ENCODE measurements at places on chromosomes 6 and 20. TPM values are rescaled to one million over a fixed set of nuclear protein-coding genes. Genes with fewer than 3 reads are reported as not detected.

DNA sequence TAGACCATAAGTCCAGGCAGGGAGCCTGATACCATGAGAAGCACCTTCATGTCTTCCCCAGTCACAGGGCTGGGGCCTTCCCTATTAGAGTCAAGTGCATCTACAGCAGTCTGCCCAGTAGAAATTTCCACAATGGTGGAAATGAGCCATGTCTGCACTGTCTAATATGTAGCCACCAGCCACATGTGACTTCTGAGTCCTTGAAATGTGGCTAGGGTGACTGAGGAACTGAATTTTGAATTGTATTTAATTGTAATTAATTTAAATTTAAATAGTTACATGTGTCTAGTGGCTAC is 300.2 kb downstream of the CLIC5 start:
- ATAC-seq = no peak

GRCh38 chr20:47220161-47220582 is 136.3 kb downstream of the ZMYND8 start:
- ATAC-seq = no peak

DNA sequence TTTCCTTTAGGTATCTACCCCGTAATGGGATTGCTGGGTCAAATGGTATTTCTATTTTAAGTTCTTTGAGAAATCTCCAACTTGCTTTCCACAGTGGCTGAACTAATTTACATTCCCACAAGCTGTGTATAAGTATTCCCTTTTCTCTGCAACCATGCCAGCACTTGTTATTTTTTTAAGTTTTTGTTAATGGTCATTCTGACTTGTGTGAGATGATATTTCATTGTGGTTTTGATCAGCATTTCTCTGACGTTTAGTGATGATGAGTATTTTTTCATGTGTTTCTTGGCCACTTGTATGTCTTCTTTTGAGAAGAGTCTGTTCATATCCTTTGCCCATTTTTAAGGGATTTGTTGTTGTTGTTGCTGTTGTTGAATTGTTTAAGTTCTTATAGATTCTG is 871.1 kb downstream of the KIF16B start:
- ATAC-seq = no peak

DNA sequence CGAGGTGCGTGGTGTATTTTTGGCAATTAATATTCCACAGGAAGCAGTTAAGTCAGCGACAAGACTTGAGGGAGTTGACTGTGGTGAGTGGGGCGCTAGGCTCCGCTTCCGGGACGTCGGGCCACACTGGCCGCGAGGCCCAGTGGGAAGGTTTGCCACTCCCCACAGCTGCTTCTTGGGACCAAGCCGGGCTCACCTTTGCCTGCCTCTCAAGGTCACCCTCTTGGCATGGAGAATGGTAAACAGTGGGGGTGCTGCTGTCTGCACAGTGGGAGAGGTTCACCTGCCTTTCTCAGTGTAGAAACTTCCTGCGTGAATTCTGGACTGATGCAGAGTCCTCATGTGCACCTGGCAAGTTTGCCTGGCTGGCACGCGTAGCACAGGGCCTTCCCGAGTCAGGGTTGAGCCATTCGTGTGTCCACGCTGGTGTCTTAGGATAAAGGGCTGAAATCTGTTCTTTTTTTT is 6.4 kb downstream of the OSBPL2 start:
- ATAC-seq = no peak

DNA sequence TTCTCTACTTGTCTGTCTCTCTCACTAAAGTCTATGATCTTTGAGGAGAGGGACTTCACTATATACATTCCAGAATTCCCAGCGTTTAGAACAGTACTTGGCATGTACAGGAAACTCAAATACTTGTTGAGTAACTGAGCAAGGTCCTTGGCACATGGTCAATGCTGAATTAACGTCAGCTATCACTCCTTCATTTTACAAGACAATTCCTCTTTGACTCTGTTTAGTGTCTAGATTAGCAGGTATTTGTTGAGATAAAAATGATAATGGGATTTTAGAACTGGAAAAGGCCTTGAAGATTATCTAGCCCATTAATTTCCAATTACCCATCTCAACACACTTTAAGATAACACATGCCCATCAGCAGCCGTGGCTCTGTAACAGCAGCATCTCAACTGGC is 6.6 kb upstream of the GUCA1B start:
- ATAC-seq = no peak

- no peak for ATAC-seq
Measured at GRCh38 chr6:12806796-12807195, 90.2 kb downstream of the PHACTR1 start.

DNA sequence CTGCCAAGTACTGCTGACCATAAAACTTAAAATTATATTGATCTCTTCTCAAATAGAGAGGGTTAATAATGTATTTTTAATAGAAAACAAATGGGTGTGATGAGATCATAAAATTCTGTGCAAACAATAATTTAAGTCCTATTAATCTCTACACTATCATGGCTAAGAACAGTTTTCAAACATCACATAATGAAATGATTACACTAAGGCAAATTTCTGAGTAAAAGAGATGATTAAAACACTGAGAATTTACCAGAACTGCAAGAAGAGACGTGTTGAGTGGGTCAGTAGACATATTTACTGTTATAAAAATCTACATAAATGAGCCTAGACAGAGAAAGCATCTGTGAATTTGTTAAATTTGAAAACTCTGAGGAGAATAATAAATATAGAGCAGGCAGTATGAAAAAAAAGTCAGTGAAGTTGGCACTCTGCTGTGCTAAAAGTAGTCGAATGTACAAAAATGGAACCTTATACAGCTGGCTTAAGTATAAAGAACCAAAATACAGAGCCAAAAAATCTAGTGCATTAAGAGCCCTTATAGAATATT is 302.6 kb upstream of the MANEA start:
- ATAC-seq = no peak

GRCh38 chr6:36383606-36384005 is 3.9 kb downstream of the ETV7 start:
- peak; percentile 17 for ATAC-seq

- no peak for ATAC-seq
Measured at GRCh38 chr6:43766964-43767461, 3.0 kb upstream of the VEGFA start.

- ATAC-seq = no peak
Measured at GRCh38 chr6:157272866-157273755, 50.2 kb downstream of the TMEM242 start.

DNA sequence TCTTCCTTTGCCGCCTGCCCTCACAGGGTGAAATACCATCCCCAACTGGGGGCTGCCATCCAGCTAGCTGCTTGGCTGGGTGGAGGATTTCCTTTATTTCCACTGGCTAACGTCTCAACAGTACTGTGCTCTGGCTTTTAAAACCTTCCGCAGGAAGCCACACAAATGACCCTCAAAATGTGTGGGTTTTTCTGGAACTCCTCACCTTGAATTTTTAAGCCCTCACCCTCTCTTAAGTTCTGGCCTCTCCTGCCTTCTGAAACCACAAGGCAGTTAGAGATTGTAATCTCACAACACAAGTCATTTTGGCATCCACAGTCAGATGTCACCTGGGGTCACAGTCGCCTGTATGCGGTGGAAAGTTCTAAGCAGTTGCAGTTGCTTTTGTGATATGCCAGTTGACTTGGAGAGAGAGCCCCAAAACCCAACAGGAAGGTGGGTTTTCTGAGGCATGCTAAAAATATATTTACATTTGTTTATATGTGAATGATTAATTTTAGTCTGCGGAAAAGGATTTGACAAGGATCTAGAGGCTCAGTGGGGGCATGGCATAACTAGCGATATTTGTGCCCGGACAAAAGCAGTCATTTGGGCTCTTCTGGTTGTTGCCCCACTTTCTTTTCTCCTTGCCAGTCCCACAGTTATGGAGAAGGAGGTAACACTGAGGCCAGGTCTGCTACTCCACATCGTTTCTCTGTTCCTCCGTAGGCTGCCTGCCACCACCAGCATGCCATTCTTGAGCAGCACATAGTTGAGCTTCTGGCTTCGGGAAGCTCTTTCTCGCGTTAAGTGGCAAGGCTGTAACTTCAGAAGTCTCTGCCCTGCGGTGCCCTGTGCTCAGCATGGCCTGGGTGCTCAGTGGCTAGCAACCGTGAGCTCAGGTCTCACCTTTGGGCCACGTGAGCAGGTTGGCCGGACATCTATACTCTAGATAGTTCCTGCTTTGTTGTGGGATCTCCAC is 335.3 kb downstream of the CD83 start:
- no peak for ATAC-seq

- ATAC-seq = no peak
Measured at GRCh38 chr20:52622081-52622480, 350.1 kb upstream of the TSHZ2 start.

- ATAC-seq = no peak
Measured at GRCh38 chr20:23856226-23856625, 23.3 kb downstream of the CST5 start.

DNA sequence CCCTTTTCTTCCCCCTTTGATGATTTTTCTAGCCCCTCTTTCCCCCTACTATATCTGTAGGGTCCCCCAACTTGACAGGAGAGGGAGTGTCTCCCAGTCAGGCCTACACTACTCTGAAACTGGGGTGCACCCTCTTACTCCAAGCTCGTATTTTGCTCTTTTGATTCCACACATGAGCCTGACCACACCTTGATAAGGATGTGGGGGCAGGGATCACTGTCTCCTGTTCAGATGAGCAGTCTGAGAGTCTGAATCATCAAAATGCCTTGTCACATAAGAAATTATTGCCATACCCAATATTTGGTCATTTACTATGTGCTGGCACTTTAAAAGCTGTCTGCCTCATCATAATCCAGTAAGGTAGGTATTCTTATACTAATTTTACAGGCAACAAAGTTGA is 15.9 kb downstream of the PNPLA1 start:
- ATAC-seq = no peak

DNA sequence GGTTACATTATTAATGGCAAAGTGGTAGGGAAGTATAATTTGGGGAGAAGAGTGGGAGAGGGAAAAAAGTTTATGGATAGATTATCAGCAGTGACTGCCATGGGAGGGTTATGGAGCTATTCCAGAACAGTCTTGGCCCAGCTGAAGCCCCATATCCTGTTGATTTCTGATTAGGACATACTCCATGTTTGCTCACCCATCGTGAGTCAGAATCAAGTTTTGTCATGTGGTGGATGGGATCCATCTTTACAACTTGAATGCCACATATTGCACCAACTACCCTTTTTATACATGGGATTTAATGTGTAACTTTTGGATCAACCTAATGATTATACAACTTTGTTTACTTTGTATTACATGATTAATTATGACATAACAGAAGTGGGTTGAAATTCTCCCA is 217.0 kb downstream of the HAO1 start:
- no peak for ATAC-seq

GRCh38 chr6:85023721-85024120 is 259.3 kb upstream of the TBX18 start:
- ATAC-seq = no peak

GRCh38 chr6:158630938-158631616 is 13.5 kb downstream of the DYNLT1 start:
- ATAC-seq = peak; percentile 92

- ATAC-seq = peak; percentile 37
Measured at GRCh38 chr20:51696304-51697071, 71.7 kb downstream of the ATP9A start.

- ATAC-seq = no peak
Measured at GRCh38 chr6:109877028-109878004, 100.8 kb upstream of the GPR6 start.

The SDCBP2 gene
- 107 TPM for total RNA-seq

The LRRN4 gene
- not detected for total RNA-seq

The KCNK16 gene
- not detected for total RNA-seq

The RAET1G gene
- total RNA-seq = 24.7 TPM

The ERVFRD-1 gene
- total RNA-seq = not detected
